ENCODE measurements at places on chromosomes 11 and 22.

DNA sequence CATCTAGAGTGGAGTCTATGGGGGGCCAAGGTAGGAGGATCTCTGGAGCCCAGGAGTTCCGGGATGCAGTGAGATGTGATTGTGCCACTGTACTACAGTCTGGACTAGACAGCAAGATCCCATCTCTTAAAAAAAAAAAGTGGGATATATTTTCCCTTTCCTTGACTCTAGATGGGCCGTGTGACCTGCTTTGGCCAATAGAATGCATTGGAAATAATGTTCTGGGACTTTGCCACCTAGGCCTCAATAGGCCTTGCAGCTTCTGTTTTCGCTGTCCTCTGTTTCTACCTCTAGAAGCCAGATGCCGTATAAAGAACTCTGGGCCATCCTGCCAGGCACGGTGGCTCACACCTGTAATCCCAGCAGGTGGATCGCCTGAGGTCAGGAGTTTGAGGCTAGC lies 3.6 kb downstream of the C11orf86 start:
- no peak for DNase-seq

- DNase-seq: no peak
Observed at GRCh38 chr11:115362997-115363396, 141.2 kb downstream of the CADM1 start.

DNA sequence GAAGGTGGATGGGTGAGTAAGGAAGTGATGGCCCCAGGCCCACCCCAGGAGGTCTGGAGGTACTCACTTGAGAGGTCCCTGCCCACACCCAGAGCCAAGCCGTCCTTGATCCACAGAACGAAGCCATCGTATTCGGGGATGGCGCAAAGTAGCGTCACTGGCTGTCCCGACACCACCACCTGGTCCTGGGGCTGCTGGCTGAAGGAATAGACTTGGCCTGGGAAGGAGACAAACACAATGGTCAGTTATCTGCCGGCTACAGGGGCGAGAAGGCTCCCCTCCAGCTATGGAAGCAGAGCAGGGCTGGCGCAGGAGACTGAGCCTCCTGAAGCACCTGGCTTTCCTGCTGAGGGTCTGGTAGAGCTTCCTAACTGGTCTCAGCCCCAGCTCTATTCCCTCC lies 171.0 kb downstream of the ST3GAL4 start:
- DNase-seq: no peak

DNA sequence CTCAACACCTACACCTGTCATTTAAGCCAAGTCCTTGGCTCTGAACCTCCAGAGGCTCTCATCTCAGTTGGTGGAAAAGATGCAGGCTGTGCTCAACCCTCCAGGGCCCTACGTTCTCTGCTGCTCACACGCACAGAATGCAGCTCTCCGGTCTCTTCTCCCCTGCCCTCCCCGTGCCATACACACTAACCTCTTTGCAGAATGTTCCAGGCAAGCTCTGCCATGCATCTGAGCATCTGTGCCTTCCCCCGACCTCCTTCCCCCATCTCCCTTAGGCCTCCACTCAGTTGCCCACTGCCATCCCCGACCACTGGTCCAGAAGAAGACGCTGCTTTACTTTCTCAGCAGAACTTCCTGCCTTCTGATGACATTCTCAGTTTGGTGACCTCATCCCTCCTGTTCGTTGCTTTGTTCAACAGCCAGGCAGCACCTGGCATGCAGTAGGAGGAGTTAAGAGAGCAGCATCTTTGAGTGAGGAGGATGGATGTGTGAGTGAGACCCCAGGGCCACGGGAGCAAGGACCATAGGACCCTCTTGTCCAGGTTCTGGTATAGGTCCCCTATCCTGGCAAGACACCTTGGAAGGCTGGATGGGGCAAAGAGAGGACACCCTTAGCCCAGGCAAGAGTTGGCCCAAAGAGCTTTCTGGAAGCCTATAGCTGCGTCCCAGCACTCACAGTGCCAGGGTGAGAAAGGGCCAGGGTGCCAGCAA lies 598.0 kb downstream of the BRD1 start:
- DNase-seq: no peak

DNA sequence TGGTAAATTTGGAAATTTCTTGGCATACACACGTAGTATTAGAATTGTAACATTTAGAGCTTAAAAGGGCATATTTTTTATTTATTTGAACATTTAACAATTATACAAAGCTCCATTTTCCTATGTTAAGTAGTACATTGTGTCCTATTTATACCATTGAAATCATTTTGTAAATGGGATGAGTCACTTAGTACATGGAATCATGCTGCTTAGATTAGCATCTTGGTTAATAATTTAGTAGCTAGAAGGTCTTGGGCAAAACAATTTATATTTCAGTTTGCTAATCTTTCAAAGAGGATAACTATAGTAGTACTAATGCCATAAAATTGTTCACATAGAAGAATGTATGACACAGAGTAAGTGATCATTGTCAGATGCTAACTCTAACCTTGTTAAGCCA lies 450.1 kb upstream of the LUZP2 start:
- no peak for DNase-seq

GRCh38 chr11:98300719-98301118 lies 720.0 kb upstream of the CNTN5 start:
- no peak for DNase-seq

GRCh38 chr11:2809854-2810253 lies 75.7 kb downstream of the CDKN1C start:
- no peak for DNase-seq

- no peak for DNase-seq
Observed at GRCh38 chr11:86932924-86933875, 22.0 kb downstream of the FZD4 start.

DNA sequence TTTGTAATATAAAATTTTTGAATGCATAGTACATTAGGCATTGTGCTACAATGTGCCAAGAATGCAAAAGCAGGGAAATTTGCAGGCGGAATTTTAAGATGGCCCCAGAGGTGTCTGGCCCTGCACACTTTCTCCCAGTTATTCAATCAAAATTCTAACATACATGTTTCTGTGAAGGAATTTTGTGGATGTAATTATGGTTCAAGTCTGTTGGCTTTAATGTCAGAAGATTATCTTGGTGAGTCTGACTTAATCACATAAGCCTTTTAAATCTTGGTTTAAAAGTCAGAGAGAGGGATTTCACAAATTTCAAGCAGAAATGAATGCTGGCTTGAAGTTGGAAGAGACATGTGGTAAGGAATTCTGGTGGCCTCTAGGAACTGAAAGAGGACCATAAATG lies 423.4 kb upstream of the CCDC179 start:
- no peak for DNase-seq

DNA sequence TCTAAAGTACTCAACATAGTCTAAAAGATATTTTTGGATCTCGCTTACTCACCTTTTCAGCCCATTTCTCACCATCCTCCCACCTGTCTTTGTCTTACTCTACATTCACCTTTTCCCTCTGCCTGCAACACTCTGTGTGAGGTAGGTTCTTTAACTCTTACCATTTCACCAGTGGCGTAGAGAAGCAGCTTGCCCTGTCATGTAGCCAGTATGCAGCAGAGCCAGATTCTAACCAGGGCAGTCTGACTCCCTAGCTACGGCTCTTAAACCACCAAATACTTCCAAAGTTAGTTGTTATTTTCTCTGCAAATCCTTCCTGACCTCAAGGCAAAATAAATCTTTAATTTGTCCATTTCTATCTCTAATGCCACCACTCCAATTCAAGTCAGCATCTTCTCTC lies 7.5 kb downstream of the ALG8 start:
- DNase-seq: no peak
